PC-3 (cell line): ENCODE measurements at places on chromosomes 13 and 19.

DNA sequence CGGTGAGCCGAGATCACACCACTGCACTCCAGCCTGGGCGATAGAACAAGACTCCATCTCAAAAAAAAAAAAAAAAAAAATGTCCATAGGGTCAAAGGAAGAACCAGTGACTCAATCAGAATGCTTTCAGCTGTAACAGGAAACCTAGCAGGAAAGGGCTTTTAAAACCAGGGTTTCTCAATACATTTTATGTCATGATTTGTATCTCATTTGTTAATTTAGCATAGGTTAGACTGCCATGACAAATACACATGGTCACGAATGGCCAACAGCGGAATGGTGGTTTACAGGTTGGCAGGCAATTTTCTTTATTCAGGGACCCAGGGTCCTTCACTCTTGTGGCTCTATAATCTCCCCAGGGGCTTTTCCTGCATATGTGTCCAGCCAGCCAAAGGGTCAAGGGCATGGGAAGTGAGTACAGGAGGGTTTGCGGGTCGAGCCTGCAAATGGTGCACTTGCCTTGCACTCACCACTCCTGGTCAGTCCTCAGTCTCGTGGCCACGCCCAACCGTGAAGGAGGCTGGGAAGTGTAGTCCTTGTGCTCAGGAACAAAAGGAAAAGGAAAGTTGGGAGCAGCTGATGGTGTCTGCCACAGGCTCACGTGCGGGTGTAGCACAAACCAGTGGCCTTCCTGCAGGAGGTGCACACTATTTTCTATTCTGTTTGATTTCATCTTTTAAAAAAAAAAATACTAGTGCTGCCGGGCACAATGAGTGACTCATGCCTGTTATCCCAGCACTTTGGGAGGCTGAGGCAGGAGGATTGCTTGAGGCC, 14.8 kb downstream of the DHX34 start:
- DNase-seq = no peak

GRCh38 chr13:74204602-74205312, 70.6 kb upstream of the KLF12 start:
- DNase-seq = no peak

- DNase-seq = peak; percentile 39
These were observed at the start of gene NALCN for GRCh38 chr13:101416181-101417042. TSS of gene NALCN (minus strand) at chr13:101416508. CDS start at chr13:101399126, 17,382 bp downstream.

GRCh38 chr13:69010789-69011188, 1096.8 kb upstream of the ATXN8OS start:
- DNase-seq = no peak

GRCh38 chr13:111304603-111305289, 15.7 kb upstream of the TEX29 start:
- DNase-seq = no peak

- DNase-seq = no peak
These were observed 586.8 kb downstream of the TBC1D4 start for GRCh38 chr13:74895042-74895796.

- DNase-seq = peak; percentile 71
These were observed at the start of gene CTXN1 for GRCh38 chr19:7926021-7926726. TSS of gene CTXN1 (minus strand) at chr19:7926135. CDS start at chr19:7925538, 597 bp downstream.

GRCh38 chr19:58368561-58369360, 6.2 kb upstream of the ZNF497 start:
- DNase-seq = no peak

DNA sequence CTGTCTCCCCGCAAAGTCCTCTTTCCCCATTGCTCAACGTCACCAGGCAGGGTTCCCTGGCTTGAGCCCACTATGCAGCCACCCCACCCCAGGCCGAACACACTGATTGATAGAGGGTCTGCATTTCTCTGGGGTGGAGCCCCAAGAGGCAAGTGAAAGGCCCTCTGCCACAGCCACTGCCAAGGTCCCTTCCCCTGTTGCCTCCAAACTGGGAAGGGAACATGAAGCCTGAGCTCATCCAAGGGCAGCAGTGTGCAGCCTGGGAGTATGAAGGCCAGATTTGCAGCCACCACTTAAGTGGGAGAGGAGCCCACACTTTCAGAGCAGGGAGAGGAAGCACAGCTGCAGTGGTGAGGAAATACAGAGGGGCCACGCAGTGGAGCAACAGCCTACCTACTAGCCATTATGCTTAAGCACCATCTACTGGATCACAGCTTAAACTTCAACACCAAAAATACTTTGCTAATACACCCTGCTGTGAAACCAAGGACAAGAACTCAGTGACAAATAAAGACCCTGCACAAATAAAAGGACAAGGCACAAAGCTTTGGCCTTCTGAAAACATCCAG, 48.6 kb downstream of the UBL3 start:
- no peak for DNase-seq

GRCh38 chr19:27767234-27767633, 1445.7 kb downstream of the UQCRFS1 start:
- DNase-seq = no peak
